NCI-H446 treated with DMSO at 0.1 percent for 48 hours (cell line): ENCODE measurements at places on chromosomes 7 and 10.

GRCh38 chr10:18860631-18861240, 187.9 kb upstream of the MALRD1 start:
- no peak for DNase-seq

DNA sequence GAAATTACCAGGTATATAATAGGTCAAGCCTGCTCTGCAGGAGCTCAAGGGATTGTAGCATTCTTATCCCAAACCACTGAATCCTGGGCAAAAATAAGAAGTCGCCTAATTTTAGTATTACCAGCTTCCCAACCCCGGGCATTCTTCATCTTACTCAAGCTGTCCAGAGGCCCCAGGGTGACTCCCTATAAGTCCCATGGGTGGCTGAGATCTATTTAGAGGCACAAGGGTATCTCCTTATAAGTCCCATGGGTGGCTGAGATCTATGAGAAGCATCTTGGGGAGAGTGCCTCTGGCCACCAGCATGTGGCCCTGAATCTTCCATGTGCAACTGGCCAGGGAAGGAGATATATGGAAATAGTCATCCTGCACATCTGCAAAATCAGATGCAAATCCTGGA, 38.9 kb downstream of the PRSS2 start:
- no peak for DNase-seq

GRCh38 chr10:119598397-119598796, 1.6 kb upstream of the TIAL1 start:
- DNase-seq = no peak

- DNase-seq = no peak
Observed at GRCh38 chr7:149381245-149381644, 79.6 kb downstream of the ZNF777 start.

- no peak for DNase-seq
Observed at GRCh38 chr10:107230887-107231286, 66.4 kb upstream of the SORCS1 start.

- DNase-seq = no peak
Observed at GRCh38 chr10:13117841-13118783, 18.1 kb downstream of the OPTN start.

DNA sequence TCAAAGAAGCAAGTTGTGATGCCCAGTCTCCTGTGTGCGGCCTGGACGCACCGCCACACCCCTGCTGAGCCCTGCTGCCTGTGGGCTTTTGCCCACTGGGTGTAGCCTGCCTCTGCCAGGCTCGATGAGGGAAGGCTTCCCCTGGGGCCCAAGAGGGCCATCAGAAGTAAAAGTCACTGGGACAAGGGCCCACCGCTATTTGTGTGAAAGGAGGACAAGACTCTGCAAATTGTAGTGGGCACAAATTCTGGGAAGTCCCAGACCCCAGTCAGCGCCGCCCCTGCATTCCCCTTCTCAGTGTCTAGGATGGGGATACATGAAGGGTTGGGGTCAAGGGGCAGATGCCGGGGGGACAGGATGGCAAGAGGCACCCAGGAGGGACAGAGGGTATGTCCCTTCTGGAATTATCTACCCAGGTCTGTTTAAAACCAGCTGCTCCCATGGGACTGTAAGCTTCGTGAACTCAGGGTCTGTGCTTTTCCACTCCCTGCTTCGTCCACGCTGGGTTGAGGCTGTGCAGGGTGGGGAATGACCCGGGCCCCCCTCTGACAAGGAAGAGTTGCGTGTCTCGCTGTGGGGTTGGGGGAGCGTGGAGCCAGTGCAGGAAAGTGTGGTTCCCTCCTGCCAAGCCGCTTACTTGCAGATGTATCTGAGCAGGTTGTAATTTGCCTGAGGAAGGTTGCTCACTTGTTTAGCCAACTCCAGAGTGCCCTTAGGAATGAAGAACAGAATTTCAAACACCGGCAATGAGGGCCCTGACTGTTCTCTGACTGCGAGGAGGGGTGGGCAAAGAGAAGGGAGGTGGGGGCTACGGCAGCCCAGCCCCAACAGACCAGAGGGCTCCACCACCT, 147.2 kb downstream of the MAPK8 start:
- DNase-seq = no peak

- DNase-seq = no peak
Observed at GRCh38 chr7:159071260-159071659, 73.4 kb downstream of the VIPR2 start.

- no peak for DNase-seq
Observed at GRCh38 chr7:34844936-34845665, 187.1 kb downstream of the NPSR1 start.

DNA sequence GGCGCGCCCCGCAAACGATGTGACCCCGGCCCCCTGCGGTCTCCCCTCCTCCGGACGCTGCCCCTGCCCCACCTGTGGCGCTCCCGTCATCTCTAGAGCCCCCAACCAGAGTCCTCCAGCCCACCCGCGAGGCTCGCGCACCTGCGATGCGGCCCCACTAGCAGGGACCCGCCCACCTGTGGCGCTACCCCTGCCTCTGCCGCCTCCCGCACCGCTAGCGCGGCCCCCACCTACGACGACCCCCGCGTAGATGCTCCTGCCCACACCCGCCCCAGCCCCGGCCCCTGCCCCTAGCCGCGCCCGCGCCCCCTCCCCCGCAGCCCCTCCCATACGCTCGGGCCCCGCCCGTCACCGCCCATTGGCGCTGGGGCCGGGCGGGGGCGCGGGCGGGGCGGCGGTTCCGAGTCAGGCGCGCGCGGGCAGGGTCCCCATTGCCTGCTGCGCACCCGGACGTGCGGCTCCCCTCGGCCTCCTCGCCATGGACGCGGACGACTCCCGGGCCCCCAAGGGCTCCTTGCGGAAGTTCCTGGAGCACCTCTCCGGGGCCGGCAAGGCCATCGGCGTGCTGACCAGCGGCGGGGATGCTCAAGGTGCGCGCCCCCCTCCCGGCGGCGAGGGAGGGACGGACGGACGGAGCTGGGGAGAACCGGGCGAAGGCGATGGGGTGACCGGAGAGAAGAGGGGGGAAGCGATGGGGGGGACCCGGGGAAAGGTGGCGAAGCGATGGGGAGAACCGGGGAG, at the start of gene PFKP:
TSS of gene PFKP (plus strand) at position 431 of the 741 bp plus-strand sequence. CDS start at position 479, 48 bp downstream.
- DNase-seq = no peak

DNA sequence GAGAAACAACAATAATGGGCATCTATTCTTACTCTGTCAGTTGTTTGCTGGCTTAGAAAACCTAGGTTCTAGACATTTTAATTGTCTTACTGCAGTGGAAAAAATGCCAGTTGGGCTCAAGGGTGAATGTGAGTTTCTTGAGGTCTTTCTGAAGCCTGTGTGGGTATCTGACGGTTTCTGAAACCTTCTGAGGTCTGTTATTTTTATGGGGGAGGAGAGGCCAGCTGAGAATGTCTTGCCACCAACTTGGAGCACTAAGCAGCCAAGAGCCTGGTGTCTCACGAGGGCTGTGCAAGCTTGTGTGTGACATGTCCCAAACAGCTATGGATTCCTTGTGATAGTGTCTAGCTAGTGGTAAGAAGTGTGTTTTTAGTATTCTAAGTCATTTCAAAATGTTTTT, 24.2 kb upstream of the DDC start:
- no peak for DNase-seq

GRCh38 chr7:4665661-4666060, 16.4 kb upstream of the FOXK1 start:
- DNase-seq = no peak

- peak; percentile 98 for DNase-seq
Observed at GRCh38 chr10:110918643-110919348, at the start of gene BBIP1. BBIP1 (minus strand) TSS chr10:110919180; CDS start chr10:110918157, 1,023 bp downstream.

DNA sequence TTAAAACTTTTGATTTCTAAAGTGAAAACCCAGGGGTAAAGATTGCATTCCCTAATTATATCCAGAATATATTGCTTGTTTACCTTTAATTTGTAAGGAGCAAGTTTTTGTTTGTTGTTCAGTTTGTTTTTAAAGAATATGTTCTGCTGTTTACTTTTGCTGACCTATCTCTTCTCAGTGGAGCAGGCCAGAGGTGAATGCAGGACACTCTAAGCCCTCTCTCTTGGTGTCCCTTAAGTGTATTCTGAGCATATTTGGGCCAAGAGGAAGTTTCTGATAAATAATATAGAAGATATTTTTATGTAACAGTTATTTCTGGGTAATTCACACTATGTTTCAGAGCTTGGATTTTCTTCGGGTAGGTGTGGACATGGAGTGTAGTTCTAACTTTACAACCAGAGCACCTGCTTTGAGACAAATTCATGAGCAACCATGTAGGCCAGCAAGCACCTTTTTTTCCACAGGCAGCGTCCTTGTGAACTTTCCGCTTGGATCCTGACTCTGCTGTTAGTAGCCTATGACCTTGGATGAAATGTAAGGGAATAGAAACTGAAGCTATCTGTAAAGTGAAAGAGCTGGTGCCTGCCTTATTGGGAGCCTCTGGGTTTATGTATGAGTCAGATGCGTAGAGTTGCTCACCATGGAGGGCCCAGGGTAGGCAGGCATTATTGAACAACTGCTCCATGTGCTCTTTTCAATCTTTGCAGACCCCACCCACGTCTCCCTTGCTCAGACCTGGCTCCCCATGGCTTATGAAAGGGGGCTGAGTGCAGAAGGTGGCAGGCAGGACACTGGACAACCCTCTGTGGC, 16.1 kb downstream of the OGDH start:
- DNase-seq = no peak

DNA sequence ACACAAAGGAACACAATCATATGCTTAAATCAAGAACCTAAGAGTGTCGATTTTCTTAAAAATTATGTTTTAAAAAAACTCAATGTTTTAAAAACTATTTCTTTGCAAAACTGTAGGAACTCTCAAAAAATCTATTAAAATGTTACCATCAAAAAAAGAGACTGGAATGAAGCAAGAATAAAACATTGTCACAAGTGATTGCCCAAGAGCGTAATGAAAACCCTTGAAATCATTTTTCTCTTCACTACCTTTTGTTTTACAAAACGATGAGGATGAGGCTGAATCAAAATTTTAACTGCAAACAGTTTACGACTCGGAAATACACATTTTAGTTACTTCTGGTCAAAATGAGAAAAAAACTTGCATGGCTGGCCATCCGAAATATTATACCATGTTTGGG, 855 bp downstream of the YME1L1 start:
- DNase-seq = no peak

DNA sequence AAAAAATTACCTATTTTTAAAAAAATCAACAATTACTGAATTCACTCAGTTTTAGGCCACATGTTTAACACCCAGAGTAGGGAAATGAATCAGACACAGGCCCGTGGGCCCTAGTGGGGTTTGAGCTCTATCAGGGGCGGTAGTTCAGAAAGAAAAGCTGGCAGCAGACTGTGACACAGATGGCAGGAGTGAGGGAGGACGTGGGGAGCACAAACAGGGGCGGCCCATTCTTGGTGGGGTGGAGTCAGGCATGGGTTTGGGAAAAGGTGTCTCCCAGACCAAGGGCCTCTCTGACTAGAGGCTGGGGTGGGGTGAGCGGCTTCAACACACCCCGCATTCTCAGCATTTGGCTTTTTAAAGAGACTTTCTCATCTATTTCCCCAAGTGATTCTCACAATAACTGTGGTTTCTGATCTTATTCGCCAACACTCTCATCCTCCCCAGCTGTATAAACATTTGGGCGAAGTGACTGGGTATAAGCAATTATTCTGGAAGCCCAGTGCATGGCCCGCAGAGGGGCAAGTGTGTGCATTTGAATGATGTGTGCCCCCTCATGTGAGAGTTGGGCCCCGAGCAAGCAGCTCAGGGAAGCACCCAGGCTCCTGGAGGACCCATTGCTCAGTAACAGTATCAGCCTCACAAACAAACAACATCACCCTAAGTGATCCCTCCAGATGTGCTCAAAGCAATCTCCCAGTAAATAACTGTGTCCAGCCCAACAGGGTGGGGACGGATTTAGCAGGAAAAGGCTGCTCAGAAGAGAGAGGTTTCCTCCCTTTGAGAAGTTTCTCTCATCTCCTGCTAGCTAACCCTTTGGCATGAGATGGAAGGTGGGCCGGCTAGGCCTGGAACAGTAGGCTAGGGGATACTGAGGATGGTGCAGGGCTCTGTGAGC, 437.6 kb upstream of the ZMIZ1 start:
- peak; percentile 42 for DNase-seq

DNA sequence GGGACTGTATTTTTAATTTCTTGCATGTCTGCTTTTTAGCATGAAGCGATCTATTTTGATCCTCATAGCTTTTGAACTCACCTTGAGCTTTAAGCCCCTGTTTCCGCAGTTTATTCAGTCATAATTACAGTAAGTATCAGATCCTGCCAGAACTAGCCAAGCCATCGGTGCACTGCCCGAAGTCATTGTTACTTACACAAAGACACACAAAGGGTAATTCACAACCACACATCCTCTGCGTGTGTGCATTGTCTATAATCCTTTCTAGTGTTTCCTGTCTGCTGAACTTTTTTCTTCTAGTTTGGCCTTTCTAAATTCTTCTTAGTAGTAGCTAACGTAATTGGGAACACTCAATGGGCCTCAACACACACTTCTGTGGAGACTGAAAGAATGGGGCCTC, 133.0 kb downstream of the SFMBT2 start:
- no peak for DNase-seq

GRCh38 chr10:122182308-122182707, 88.8 kb upstream of the BTBD16 start:
- DNase-seq = no peak

DNA sequence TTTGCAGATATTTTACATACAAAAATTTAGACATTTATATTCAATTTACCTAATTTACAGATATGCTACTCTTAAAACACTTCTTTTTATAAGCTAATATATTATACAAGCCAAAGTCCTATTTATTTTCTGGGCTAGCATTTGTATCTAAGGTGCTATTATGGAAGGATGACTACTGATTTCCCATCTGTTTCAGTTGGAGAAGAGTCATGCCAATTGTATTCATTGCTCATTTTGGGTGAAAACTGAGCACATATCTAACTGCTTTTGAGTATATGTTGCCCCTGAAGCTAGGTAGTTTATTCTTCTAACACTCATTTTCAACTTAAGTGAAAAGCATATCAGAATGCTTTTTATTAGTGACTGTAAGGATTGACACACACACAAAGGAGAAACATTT, 172.9 kb downstream of the CDK14 start:
- DNase-seq = peak; percentile 77

DNA sequence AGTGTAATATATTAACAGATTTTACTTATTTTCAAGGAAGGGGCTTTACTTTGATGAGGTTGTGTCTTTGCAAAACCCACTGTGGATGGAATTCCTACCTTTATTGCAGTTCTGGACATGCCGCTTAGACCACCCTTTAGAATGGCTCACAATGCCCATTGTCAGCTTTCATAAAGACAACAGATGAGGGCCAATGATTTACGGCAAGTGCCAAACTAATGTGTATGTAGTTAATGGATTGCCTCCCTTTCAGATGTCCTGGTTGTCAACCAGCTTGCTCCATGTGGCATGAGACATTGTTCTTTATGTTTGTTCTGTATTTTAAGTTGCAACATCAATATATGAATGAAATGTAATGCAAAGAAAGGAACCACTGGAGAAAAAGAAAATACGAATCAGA, 35.0 kb upstream of the ELMO1 start:
- DNase-seq = no peak
